HAP-1 (cell line): ENCODE measurements at places on chromosomes 12 and 14.

DNA sequence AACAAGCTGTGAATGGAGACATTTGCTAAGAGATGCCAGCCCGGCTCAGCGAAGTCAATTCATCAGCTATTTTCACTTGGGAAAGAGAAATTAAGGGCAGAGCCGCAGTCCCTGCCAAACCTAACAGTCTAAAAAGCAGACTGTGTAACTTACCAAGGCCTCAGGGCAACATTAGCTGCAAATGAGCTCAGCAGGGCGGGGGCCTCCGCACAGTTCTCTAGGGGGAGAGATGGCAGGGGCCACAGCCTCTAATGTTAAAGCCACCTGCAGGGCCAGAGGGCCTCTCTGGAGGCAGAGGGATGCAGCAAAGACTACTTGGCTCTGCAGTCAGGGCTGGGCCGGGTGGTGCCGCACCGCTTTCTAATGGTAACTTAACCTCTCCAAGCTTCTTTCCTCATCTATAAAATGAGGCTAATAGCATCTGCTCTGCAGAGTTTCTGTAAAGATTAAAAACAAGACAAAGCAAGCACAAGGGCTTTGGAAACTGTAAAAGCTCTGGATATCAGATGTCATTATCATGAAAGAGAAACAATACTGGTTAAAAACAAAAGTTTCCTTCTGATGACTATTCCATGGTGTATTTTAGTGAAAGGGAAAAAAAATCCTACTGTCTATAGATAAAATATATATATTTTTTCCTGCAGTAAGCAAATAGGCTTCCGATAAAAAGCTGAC, 13.4 kb upstream of the GPRC5A start:
- DNase-seq, result peak; percentile 40

- no peak for DNase-seq
Observed at GRCh38 chr12:100234166-100234565, 32.7 kb downstream of the DEPDC4 start.

- DNase-seq, result no peak
Observed at GRCh38 chr12:27382171-27382795, 49.6 kb downstream of the BMAL2 start.

- no peak for DNase-seq
Observed at GRCh38 chr14:23319746-23320583, 1.3 kb upstream of the PABPN1 start.

- no peak for DNase-seq
Observed at GRCh38 chr14:95389471-95390011, 69.8 kb upstream of the CLMN start.

- no peak for DNase-seq
Observed at GRCh38 chr14:95500772-95501401, 15.6 kb downstream of the SYNE3 start.

- DNase-seq, result no peak
Observed at GRCh38 chr12:52837413-52837741, 3.3 kb upstream of the KRT79 start.

DNA sequence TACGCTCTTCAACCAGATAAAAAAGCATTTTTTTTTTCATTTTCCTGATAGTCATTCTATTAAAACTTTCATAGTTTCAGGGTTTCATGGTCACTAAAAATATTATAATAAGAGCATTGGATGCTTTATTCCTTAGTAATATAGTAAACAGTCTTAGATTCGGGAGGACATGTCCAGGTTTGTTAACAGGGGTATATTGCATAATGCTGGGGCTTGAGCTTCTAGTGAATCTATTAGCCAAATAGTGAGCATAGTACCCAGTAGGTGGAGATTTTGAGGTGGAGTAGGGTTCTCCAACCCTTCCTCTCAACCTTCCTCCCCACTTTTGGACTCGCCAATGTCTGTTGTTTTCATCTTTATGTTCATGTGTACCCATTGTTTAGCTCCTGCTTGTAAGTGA, 277.4 kb upstream of the RGS6 start:
- DNase-seq, result no peak

- no peak for DNase-seq
Observed at GRCh38 chr12:19115285-19115684, 14.2 kb upstream of the PLEKHA5 start.

GRCh38 chr12:122947352-122947792, 18.9 kb downstream of the ABCB9 start:
- DNase-seq, result no peak

GRCh38 chr12:60071759-60072191, 475.9 kb downstream of the SLC16A7 start:
- DNase-seq, result no peak

DNA sequence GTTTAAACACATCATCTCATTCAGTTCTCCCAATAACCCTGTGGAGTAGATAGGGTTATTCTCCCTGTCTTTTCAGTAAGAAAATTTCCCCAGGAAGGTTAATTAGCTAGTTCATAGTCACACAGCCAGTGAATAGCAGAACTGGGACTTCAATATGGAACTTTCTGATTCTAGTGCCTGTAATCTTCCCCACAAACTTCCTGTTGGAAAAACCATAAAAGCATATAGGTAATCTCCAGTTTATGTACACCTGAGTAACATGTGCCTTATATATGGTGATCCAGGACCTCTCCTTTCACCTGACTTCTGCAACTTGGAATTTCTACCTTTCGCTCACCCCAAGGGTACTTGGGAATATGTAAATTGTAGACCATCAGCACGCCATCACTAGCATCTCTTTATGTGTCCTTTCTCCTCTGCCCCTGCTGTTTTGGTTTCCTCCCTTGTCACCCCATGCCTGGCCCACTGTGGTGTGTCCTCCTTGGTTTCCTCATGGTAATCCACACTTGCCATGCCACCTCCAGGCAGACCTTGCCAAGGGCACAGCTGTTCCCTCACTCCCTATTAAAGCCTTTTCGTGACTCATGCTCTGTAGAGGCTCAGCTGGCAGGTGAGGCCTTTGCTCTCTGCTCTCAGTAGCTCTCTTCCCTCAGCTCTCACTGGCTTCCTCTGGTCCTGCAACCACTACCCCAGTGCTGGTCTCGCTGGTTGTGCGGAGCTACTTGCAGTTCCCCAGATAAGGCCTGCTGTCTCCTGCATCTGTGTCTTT, 16.7 kb downstream of the TBC1D30 start:
- no peak for DNase-seq

- DNase-seq, result no peak
Observed at GRCh38 chr12:95996034-95996658, at the start of gene HAL. HAL (minus strand) TSS chr12:95996344; CDS start chr12:95995910, 434 bp downstream.

- DNase-seq, result no peak
Observed at GRCh38 chr12:107514887-107515445, 170.6 kb upstream of the PWP1 start.

DNA sequence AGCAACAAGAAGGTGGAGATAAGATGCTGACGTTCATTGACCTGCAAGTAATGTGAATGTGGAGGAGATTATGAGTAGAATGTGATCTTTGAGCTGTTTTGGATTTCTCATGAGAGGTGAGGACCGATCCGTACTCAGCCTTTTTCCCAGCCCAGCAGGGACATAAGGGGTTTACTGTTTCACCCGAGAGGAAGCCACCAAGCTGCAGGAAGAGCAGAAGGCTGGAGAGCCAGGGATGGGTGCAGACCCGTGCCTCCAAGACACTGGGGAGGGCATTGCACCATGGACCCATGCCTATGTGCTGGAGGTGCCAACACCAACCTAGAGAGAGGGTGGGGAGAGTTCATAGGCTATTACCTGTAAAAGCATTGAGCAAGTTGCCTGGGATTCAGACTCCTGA, 206.0 kb upstream of the DIO3 start:
- no peak for DNase-seq

DNA sequence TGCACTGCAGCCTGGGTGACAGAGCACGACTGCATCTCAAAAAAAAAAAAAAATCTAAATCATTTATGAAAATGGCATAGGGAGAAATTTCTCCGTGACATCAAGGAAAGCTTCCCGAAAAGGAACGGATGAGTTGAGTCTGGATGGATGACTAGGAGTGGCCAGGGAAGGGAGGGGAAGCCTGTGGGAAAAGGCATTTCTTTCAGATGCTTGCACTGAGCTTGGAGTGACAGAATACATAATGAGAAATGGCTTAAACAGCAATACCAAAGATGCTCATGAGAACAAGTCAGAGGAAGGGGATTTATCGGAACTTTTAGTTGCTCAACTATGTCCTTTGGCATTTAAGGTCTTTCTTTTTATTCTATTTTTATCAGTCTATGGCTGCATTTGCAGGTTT, 1369.2 kb upstream of the TMEM132C start:
- no peak for DNase-seq

DNA sequence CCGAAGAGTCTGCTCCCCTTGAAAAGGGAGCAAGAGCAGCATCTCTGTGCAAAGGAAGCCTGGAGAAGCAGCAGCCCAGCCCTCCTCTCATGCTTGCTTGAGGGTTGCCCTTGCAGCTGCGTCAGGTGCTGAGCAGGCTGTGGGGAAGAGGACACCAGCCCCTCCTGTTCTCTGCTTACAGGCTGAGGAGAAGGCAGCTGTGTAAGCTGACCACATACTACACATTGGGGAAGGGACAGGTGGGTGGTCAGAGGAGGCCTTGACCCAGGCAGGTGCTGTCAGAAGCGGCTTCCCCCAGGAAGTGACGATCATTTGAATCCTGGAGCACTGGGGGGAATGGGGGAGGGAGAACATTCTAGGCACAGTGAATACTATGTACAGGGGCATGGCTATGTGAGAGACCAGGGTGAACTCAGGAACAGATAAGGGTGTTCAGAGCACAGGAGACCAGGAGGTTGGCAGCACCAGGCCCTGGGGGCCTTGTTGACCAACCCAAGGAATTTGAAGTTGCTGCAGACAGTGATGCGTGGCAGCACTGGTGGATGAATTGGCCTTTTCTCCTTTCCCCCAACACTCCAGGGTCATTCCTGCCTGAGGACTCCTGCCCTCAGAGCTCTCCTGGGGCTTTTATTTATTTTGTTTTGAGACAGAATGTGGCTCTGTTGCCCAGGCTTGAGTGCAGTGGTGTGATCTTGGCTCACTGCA, 2.7 kb upstream of the KLC1 start:
- no peak for DNase-seq

GRCh38 chr14:96204151-96205058, at the start of gene BDKRB2:
BDKRB2 (plus strand) TSS chr14:96204839; CDS start chr14:96237108, 32,269 bp downstream.
- DNase-seq, result peak; percentile 42

- DNase-seq, result no peak
Observed at GRCh38 chr14:88746052-88746451, 46.7 kb downstream of the EML5 start.

DNA sequence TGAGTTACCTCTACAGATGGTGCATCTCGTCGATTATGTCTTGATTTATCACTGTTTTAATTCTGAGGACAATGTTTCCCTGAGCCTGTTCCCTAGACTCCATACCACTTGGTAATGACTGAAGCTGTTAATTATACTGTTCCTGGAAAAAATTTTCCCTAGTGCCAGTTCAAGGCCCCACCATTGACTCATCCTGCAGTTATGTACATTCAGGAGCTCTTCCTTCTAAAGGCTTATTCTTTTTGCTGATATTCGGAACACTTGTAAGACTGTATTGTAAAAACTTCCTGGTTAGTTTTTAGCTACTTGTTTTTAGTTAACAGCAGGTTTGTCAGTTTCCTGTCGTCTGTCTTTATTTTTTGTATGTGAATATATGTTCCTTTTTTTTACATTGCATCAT, 30.4 kb upstream of the PPP2R5E start:
- no peak for DNase-seq

DNA sequence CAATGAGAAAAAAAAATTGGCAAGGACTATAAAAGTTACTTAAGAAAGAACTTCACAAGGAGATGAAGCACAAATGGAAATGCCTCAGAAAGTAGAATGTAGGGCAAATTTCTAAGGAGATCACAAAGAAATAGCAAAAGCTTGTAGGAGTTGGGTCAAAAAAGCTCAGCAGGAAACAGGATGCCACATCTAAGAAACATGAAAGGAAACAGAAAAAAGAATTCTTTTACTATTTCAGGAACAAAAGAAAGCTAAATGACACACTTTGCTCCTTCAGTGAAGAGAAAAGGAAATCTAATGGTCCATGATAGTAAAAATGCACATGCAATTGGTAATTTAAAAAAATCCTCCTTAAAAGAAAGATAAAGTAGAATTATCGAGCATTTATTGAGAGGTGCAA, 452.1 kb upstream of the GARIN6 start:
- DNase-seq, result no peak

- DNase-seq, result no peak
Observed at GRCh38 chr14:61462566-61463193, 141.3 kb downstream of the PRKCH start.

- DNase-seq, result no peak
Observed at GRCh38 chr14:51738754-51739153, 87.0 kb downstream of the FRMD6 start.

- no peak for DNase-seq
Observed at GRCh38 chr12:96047229-96048211, 12.1 kb upstream of the LTA4H start.

DNA sequence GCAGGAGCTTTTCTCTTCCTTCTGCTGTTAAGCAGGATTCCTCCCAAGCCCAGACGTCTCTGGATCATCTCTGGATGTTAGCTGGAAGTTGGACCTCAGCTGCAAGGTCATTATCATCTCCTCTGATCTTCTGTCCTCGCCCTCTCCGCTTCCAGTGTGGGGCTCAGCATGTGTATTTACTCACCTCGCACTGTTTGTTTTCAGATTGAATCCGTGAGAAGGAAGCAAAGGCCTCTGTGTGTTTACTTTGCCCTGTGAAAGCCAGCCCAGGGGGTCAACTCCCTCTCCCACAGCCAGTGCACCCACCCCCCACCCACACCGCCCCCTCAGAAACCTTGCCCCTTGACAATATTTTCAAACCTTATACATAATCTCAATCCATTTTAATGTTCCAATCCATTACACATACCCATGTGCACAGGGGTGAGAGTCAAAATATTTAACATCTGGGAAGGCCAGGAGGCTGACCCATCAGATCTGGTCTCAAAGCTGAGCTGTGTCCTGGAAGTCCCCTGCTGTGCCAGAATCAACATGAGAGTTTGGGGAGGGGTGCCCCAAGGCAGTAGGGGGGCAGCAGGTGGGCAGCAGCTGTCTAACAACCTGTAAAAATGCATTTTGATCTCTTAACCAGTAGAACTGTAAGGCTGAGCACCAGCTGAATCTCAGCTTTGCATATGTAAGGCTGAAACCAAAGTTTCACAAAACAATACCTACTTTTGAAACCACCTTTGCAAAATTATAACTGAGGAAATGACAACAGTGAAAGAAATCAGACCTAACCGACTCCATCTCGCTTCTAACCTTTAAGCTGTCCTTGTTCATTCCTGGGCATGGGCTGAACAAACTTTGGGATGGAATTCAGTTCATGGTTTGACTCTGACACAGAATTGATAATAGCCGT, 157.9 kb downstream of the ZNF664 start:
- no peak for DNase-seq

DNA sequence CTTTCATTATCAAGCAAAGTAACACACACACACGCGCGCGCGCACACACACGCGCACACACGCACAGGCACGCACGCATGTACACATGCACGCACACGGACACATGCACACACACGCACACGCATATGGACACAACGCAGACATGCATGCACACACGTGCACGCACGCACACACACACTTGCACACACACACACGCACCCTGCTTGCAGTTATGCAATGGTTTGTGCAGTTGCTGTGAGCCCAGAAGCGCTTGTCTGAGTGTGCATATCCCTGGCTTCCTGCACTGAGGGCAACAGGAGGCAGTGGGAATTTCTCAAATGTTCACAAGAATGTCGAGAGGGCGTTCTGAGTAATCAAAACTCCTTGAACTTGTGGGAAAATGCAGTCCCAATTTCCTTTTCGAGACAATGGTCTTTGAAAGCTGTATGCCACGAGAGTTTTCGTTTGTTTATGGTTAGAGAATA, 41.6 kb downstream of the NFKBIA start:
- DNase-seq, result no peak
